ENCODE measurements at places on chromosomes 4 and X.

- DNase-seq = no peak
These were observed 22.5 kb upstream of the JAKMIP1 start for GRCh38 chr4:6222761-6223292.

DNA sequence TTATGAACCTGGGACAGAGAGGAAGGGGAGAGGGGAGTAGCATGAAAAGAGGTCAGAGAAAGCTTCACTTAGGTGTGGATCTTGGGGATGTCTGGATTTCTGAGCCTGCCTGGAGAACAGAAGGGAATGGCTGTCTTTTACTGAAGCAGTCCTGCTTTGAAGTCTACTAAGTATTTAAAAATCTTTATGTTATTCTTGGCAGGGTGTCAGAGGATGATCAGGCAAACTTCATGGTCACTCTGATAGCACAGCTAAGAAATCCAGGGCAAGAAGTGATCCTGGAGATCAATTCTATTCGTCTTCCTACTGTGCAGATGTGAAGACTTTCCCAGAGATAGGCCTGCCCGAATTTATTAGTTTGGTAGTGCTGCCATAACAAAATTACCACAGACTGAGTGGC is 464.4 kb upstream of the BOD1L1 start:
- no peak for DNase-seq

GRCh38 chr4:52551487-52551886 is 107.6 kb downstream of the USP46 start:
- DNase-seq = no peak

DNA sequence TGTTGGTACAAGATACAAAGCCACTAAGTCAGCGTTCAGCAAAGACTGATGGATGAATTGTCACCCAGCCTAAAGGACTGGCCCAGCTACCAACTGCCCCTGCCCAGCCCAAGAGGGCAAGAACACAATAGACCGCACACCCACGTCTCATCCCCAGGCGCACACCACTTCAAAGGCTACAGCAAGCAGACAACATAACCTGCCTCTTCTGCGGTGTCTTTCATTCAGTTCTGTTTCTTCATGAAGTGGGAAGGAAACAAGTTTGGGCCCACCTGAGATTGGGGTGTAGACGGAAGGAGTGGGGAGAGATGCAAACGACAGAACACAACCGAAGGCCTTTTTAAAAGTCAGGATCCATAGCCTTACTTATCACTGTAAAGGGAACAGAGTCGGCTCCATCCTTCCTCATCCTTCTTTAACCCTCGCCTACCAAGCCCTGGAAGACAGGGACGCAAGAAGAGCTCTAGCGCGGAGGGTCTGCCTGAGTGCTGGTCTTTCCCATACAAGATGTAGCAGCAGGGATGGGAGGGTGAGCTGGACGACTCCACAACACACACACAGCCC is 691 bp downstream of the SCARB2 start:
- no peak for DNase-seq

GRCh38 chrX:9088896-9089295 is 55.0 kb upstream of the FAM9B start:
- no peak for DNase-seq

DNA sequence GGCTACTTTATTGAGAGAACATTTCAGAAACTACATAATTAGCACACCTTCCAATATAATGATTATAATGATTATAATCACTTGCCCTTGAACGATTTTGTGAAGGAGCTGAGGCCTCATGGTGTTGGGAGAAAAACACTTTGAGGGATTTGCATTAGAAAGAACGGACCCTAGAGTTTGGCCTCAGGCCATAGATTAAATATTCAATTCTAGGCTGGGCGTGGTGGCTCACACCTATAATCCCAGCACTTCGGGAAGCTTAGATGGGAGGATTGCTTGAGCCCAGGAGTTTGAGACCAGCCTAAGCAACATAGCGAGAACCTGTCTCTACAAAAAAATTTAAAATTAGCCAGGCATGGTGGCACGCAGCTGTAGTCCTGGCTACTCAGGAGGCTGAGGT is 12.9 kb upstream of the PRKG2 start:
- no peak for DNase-seq

- DNase-seq = no peak
These were observed 130.2 kb downstream of the GASK1B start for GRCh38 chr4:158042591-158043030.

DNA sequence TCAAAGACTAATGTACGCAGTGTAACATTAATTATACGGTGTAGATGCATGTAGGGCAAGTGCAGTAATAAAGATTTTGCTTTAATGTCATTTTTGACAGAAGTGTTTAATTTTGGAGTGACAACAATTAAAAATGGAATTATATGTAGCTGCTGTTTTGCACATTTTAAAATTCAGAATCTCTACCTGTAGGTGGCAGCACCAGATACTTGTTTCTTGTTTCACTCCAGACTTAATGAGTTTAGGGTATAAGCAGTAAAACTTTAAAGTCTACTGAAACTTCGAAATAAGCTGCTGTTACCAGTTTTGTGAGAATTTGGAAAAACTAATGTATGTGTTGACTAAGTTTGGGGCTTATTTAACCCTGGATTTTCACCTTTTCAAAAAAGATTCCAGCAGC is 144.9 kb downstream of the POLA1 start:
- DNase-seq = peak; percentile 4

DNA sequence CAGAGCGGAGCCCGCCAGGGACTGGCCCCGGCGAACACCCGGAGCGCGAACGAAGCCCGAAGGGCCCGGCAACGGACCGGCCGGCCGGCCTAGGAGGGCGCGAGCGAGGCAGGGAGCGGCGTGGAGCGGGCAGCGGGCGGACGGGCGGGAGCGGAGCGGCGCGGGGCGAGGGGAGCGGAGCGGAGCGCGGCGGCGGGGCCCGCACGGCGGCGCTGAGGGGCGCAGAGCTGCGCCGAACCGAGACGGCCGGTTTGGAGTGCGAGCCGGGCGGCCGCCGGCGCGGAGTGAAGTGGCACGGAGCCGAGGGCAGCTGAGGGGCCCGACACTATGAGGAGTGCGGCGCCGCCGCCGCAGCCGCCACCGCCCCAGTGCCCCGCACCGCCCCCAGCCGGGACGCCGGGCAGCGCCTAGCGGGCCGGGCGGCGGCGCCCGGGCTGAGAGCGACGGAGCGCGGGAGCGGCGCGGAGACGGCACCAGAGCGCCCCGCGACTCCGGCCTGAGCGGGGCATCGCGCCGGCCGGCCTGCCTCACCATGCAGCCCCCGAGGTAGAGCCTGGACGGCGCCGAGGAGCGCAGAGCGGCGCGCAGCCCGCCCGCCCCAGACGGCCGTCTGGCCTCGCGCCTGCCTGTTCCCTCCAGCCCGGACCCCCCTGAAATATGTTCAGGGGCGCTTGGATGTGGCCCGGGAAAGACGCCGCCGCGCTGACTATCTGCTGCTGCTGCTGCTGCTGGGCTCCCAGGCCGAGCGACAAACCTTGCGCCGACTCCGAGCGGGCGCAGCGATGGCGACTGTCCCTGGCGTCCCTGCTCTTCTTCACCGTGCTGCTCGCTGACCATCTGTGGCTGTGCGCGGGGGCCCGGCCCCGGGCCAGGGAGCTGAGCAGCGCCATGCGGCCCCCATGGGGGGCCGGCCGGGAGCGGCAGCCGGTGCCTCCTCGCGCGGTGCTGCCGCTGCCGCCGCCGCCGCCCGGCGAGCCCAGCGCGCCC is 793 bp downstream of the NALF2 start:
- DNase-seq = no peak

DNA sequence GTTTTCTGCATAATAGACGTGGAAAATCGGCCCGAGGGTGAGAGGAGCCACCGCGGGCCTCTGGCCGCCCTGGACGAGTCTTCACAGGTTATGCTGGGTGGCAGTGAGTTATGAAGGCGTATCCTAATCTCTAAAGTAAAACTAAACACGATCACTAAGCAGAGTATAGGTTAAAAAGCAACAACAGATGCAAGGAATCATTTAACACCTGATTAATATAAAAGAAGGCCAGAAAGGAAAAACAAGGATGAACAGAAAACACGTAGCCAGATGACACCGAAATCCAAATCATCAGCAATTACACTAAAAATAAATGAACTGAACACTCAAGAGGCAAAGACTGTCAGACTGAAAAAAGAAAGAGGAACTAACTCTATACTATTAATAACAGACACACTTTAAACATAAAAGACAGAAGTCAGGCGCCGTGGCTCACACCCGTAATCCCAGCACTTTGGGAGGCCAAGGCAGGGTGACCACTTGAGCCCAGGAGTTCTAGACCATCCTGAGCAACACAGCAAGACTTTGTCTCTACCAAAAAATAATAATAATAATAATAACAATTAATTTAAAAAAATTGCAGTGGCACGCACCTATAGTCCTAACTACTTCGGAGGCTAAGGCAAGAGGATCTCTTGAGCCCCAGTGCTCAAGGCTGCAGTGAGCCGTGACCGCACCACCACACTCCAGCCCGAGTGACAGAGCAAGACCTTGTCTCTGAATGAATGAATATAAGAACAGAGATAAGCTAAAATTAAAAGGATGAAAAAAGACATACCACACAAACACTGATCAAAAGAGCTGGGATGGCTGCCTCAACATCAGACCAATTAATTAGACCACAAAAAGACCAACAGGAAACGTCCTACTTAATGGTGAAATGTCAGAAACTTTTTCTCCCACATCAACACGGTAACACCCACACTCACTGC is 30.0 kb downstream of the CTBP1 start:
- DNase-seq = no peak

GRCh38 chr4:120331486-120332370 is 265.1 kb upstream of the MAD2L1 start:
- no peak for DNase-seq

DNA sequence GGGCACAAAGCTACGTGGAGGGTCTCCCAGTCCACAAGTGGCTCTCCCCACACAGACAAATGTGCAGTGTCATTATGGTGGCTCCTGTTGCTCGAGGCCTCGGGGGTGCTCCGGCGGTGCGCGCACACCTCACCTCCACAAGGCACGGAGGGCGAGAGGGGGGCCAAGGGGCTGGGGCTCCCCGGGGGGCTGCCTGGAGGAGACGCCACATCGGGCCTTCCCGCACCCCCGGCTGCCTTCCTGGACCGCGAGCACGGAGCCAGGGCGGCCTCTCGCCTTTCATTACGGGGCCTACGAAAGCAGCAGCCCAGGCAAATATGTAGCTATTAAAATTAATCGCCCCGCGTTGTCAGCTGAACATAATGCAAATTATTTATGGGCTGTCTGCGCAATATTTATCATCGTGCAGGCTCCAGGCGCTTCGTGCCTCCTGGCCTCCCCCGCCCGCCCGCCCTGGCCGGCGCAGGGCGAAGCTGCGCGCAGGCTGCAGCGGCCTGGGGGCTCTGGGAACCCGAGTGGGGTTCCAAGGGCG is 70.8 kb upstream of the BCOR start:
- DNase-seq = no peak

Data from caudate nucleus (tissue), 63 donors.